ENCODE measurements at places on chromosomes 16 and 17. TPM values are rescaled to one million over a fixed set of nuclear protein-coding genes. Genes with fewer than 3 reads are reported as not detected.

The INCA1 gene
- 0.24 TPM for total RNA-seq

The TSPAN10 gene
- 0.47 TPM for total RNA-seq

The UNC45B gene
- total RNA-seq = 0.76 TPM

The MYLK3 gene
- 0.09 TPM for total RNA-seq

The GLTPD2 gene
- 0.14 TPM for total RNA-seq

The ABCC12 gene
- 0.05 TPM for total RNA-seq

The SMTNL2 gene
- total RNA-seq = 0.57 TPM

The CDRT15L2 gene
- not detected for total RNA-seq

The LGALS9C gene
- 0.05 TPM for total RNA-seq

GRCh38 chr17:78391051-78391431 lies 12.6 kb downstream of the PGS1 start:
- no peak for DNase-seq

- DNase-seq = no peak
These were observed 3.0 kb downstream of the CYLD start for GRCh38 chr16:50744881-50745280.

DNA sequence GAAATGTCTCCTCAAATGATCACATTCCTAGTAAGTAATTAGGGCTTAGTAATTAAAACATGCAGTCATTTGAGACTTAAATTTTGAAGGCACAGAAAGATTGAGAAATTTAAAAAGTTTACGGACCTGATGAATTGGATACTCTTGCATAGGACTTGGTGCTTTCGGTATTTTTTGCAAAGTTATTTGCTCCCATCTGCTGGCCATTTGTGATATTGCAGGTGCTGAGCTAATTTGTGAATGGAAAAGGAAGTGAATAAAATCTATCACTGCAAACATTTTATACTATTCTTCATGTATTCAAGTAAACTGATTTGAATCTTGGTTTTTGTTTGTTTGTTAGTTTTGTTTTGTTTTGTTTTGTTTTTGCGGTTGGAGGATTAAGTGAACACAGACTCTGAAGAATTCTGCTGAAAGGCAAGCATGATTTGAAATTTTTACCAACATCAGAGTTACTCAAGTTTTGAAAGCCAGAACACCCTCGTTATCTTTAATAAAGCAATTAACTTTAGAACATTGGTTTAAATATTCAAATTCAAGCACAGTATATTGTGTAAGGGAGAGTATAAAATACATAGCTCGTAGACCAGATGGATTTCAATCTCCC lies 689.5 kb upstream of the RBFOX1 start:
- DNase-seq = peak; percentile 8

DNA sequence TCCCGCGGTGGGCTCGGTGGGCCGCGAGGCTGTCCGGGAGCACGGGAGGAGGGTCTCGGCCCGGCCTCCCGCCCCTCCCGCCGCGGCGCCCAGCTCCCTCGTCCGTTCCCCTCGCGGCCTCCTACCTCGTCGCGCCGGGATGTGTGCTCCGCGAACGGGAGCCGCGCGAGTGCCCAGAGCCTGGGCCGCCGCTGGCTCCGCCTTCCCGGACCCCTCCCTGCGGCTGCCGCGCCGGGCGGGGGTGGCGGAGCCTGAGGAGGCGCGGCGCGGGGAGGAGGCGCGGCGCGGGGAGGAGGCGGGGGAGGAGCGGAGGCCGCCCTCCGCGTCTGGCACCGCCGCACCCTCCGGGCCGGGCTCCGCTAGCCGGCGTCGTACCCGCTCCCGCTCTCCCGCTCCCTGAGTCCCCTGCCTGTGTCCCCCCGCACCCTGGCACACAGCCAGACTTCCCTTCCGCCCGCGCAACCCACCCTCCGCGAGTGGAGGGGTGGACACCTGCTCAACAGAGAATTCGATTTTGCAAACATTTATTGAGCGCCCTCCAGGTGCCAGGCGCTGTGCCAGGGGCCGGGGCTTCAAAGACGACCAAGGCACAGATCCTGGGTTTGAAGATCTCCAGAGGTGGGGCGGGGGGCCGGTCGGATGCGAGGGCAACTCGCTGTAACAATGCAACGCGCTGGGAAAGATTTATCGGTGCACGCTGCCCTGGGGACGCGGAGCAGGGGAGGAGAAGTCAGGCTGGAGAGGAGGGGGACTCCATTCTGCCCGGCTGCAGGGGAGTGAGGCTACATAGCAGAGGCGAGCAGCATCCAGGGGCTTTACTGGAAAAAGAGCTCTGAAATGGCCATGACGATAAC lies at the start of gene MPP3:
Gene MPP3, minus strand, starts transcription at position 171 of the 854 bp plus-strand sequence. CDS start 1,240 bp downstream, outside the sequence.
- no peak for DNase-seq

DNA sequence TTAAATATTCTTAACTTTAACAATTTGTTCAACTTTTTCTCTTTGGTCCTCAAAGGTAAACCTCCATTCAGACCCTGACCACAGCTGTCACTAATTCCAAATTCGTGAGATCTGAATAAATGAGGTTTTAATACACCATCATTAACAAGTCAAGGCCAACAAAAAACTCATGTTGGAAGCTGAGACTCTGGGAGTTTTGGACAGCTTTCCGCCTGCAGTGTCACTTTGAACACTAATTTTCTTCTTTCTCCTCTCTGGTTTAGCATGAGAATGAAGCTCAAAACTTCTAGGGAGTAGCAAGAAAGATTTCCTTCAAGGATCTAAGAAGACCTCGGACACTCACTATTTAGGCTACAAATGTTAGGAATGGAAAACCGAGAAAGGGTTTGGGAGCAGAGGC lies 32.7 kb upstream of the DNAH9 start:
- DNase-seq = no peak

DNA sequence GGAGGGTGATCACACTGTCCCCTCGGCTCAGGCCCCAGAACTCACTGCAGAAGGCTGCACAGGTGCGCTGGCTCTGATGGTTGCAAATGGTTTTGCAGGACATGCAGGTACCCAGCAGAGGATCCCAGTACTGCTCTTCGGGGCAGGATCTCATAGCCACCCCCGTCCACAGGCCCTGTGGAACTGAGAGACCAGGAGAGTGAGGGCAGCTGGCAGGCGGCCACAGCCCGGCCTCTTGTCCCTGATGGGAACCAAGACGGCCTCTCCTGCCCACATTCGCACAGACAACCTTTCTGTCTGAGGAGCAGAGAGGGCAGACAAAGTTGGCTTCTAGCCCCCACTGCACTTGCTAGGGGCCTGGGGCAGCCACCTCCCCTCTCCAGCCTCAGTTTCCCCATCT lies 19.5 kb downstream of the TNFRSF13B start:
- no peak for DNase-seq

- DNase-seq = no peak
These were observed 52.1 kb upstream of the LYRM9 start for GRCh38 chr17:27945333-27945616.

DNA sequence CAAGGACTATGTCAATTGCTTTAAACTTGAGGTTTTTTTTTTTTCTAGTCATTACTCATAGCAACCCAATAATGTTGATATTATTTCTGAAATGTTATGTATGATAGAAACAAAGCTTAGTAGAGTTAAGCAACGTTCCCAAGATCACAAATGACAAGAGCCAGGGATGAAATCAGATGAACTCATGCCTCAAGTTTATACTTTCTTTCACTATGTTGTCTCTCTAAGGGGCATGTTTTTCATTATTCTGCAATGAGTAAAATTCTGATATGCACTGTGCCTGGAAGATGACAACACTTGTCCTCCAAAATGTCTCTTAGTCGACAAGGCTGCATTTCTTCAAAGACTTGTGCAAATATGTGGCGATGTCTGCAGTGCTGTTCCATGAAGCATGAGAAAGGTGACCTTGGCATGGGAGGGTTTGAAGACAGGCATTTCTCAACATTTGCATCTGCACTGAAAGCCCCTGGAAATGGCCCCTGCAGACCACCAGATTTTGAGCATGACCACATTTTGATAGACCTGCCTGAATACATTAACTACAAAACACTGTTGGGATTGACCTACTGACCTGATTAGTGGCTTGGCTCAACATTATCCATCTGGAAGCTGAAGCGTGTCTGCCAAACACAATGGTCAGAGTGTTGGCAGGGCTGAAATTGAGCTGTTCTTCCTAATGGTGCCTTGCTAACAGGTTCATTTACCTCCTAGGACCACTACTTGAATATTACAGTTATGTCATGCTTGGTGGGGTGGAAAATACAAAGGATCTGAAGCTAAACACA lies 1027.5 kb downstream of the CDH11 start:
- DNase-seq = no peak

DNA sequence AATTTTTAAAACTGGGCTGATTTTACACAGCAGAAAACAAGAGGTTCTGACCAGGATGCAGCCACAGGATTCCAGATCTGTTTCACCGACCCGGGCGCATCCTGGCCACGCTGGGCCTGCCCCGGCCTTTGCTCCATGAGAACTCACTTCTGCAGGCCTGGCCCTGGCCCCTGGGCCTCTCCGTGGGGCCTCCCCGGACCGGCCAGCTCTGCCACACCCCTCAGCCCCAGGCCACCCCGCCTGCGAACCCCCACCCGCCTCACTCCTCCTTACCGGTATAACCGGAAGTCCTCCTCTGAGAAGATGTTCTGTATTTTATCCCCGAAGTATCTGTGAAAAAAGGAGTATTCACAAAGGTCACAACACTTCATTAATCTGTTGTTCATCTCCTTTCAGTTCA lies 13.1 kb upstream of the HEXD start:
- no peak for DNase-seq

DNA sequence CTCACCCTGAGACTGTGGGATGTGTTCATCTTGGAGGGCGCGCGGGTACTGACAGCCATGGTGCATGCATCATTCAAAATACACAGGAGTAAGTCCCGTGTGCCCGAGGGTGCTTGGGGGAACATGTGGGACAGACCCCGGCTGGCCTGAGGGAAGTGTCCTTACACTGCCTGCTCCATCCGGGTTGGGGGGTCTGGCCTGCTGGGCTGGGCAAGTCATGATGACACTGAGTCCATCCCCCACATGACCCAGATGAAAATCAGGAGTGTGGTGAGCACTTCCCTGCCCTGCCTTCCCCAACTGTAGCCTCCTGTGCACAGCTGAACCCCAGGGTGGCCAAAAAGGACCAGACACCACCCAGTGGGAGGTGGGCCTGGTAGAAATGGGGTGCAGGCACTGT lies 10.8 kb downstream of the TBC1D26 start:
- DNase-seq = no peak

DNA sequence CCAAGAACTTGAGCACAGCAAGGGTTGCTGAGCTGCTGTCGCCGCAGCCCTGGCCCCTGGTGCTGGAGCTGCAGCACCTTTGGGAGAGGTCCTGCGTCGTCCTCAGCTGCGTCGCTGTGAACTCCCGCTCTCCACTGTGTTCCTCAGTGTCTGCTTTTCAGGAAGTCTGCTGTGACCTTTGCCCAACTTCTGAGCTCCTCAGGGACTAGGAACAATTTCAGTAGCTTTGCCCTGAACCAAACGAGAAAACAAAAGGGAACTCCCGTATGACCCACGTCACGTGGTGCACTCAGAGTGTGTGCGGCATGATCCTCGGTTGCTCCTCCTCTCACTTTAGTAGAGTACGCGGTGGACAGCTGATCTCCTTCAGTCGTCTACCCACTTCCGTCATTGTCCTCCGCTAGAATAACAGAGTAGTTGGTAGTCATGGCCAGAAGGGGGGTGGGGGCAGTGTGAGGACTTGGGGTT lies 44.2 kb downstream of the WDR45B start:
- no peak for DNase-seq

- DNase-seq = no peak
These were observed 15.9 kb upstream of the RFWD3 start for GRCh38 chr16:74682556-74682955.

DNA sequence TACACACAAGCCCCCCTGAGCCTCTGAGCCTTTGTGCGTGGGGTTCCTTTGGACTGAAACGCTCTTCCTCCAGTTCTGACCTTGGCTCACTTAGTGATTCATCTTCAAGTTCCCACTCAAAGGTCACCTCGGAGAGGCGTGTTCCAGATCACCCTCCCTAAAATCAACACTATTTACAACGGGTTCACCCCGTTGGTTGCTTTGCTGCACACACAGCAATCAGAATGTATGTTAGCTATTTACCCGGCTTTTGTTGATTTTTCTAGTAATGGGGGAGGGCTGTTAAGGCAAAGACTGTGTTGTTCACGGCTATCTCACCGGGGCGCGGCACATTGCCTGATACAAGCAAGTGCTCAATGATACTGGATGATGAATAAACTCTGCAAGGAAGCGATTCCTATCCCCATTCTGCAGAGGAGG lies 977 bp downstream of the NAGPA start:
- no peak for DNase-seq

All from thymus (tissue), 14 donors.